ENCODE measurements at places on chromosomes 2 and 18. TPM values are rescaled to one million over a fixed set of nuclear protein-coding genes. Genes with fewer than 3 reads are reported as not detected.

DNA sequence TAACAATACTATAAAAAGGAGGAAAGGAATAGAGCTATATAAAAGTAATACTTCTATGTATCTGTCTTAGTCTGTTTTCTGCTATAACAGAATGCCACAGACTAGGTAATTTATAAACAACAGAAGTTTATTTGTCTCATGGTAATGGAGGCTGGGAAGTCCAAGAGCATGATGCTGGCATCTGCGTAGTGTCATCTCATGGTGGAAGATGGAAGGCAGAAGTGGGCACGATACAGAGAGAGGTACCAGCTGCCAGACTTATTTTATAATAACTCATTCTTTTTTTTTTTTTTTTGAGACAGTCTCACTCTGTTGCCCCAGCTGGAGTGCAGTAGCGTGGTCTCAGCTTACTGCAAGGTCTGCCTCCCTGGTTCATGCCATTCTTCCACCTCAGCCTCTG is 4.3 kb downstream of the DHX57 start:
- no peak for DNase-seq

- no peak for DNase-seq
Observed at GRCh38 chr2:191145769-191146471, 4.9 kb downstream of the STAT4 start.

DNA sequence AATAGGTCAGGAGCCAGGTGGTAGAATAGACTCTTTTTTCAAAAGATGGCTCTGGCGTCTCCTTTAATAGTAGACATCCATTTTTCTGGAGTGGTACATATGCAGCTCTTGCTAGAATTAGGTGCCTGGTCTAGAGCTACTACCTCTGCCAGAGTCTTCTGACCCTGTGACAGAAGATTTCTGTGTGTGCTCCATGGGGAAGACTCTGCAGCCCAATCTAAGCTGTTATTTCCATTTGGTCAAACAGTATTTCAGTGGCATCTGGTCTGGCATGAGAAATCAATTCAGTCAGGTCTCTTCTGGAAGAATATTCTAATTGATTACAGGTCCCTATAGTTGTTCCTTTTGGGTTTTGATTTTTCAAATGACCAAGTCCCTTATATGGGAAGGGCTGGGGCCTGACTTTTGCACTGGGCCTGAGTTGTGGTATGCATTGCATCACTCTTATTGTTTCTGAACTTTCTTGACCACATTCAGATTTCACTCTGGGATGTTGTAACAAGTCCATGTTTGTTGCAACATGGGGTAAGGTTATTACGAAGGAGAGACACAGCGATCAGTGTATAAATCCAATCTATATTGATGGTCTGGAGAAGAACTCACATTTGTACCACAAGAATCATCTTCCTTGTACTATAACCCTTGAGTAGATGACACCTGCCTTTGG is 12.1 kb downstream of the MXD1 start:
- no peak for DNase-seq

GRCh38 chr2:8674420-8675009 is 7.3 kb upstream of the ID2 start:
- DNase-seq, result no peak

C1GALT1C1L gene
- 1.2 TPM for total RNA-seq

LYPD1 gene
- total RNA-seq, result 5.9 TPM

DNA sequence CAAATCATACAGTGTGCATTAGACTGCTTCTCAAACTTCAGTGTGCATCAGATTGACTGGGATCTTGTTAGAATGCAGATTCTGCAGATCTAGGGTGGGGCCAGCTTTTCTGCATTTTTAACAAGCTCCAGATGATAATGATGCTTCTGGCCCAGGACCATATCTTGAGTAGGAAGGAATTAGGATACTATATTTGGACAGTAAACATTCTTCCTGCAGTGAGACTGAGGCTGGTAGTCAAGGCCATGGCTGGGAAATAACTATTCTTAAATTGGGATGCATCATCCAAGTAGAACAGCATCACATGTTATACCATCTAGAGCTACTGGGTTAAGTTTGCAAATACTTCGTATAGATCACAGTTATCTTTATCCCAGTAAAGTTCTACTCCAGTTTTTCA is 28.4 kb upstream of the ARMC9 start:
- DNase-seq, result peak; percentile 23

CAVIN2 gene
- total RNA-seq, result 1.8 TPM

- peak; percentile 61 for DNase-seq
Observed at GRCh38 chr2:56741601-56742102, 557.9 kb downstream of the CCDC85A start.

HOXD13 gene
- not detected for total RNA-seq

- DNase-seq, result no peak
Observed at GRCh38 chr2:79876430-79876829, 363.6 kb downstream of the CTNNA2 start.

GRCh38 chr18:76503649-76504386 is 8.8 kb upstream of the ZNF516 start:
- DNase-seq, result no peak
